ENCODE measurements at places on chromosomes 13 and 19. TPM values are rescaled to one million over a fixed set of nuclear protein-coding genes. Genes with fewer than 3 reads are reported as not detected.
A peak's percentile ranks its signal among the peaks of the same experiment; 100 is the strongest.

DNA sequence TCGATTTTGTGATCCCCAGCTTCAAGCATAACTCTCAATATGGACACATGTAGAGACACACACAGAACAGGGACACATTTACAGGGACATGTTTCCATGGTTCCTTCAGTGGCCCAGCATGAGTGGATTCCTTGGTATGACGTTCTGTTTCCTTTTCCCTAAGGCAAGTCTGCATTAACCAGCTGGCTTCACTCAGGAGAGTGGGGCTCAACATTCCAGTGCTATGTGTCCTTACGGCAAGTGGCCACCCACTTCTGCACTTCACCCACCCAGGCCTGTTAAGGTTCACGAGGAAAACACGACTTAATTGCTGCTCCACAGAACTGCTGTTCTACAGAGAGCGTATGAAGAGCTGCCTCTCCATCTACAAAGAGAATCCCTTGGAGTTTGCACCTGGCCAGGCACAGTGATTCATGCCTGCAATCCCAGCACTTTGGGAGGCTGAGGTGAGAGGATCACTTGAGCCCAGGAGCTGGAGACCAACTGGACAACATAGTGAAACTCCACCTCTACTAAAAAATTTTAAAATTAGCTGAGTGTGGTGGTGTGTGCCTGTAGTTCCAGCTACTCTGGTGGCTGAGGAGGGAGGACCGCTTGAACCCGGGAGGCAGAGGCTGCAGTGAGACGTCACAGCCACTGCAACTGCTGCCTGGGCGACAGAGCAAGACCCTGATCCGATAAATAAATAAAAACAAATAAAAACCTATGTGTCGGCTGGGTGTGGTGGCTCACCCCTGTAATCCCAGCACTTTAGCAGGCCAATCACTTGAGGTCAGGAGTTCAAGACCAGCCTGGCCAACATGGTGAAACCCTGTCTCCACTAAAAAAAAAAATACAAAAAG, 32.5 kb downstream of the BRD4 start:
- DNase-seq, result no peak

TNFRSF19 gene
- total RNA-seq, result 0.31 TPM

- peak; percentile 98 for DNase-seq
Observed at GRCh38 chr13:102596147-102597028, at the start of gene TPP2. Gene TPP2 (plus strand): TSS chr13:102596986. CDS start chr13:102597039, 53 bp downstream.

DNA sequence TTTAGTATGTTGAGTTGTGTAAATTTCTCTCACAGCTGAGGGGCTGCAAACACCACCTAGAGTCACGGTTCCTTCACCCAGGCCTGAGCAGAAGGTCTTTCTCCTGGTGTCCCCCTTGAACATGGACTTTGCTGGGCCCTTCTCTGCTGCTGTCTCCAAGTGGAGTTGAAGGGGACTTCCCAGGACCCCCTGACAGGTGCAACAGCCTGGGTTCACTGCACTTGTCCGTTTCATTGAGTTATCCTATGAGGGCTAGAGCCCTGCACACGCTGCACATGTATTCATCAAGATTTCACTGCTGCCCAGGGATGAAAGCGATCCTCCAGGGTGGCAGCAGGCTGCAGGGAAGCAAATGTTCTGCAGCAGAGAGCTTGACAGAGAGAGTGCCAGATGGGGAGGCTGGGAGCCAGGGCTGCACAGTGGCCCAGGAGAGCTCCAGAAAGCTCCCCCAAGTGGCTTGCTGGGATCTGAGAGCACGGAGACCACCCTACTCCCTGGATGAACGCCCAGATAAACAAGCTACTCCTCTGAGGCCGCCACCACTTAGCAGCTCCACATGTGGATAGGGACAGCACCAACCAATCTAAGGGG, 10.3 kb downstream of the TMEM272 start:
- DNase-seq, result no peak

CD22 gene
- total RNA-seq, result not detected

- no peak for DNase-seq
Observed at GRCh38 chr13:31192306-31192705, 7.5 kb upstream of the B3GLCT start.

ZNF222 gene
- 4.3 TPM for total RNA-seq

- no peak for DNase-seq
Observed at GRCh38 chr19:15759962-15760565, 22.3 kb downstream of the OR10H3 start.

DNA sequence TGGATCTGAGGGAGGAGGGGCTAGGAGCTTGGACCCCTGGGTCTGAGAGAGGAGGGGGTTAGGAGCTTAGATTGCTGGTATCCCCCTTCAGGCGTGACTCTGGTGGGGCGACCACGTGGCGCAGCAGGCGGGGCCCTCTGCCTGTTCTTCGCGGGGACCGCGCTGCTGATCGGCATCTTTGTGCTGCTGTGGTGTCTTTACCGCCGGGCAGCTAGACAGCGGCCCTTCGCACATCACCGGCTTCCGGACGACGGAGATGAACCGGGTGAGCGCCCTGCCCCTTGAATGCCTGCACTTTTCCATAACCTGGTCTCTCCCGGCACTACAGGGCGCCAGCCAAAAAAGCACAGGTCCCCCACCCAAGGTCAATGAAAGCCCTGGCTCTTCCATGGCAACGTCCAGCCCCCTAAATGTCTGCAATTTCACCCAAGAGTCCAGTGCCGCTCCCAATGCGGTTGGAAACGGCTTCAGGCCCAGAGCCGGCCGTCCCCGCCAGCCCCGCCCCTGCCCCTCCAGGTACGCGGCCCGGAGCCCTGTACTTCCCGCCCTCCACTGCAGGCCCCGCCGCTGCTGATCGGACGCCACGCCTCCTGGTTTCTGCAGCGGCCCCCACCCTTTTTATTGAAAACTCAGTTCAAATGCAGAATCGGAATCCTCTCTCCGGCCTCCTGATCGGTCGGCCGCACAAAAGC, 2.8 kb downstream of the GFY start:
- peak; percentile 92 for DNase-seq

GRCh38 chr13:27311518-27312210, 41.0 kb downstream of the RASL11A start:
- no peak for DNase-seq

MAP4K1 gene
- total RNA-seq, result 8.2 TPM

- DNase-seq, result peak; percentile 73
Observed at GRCh38 chr13:98405107-98405571, 171.8 kb downstream of the STK24 start.

DNA sequence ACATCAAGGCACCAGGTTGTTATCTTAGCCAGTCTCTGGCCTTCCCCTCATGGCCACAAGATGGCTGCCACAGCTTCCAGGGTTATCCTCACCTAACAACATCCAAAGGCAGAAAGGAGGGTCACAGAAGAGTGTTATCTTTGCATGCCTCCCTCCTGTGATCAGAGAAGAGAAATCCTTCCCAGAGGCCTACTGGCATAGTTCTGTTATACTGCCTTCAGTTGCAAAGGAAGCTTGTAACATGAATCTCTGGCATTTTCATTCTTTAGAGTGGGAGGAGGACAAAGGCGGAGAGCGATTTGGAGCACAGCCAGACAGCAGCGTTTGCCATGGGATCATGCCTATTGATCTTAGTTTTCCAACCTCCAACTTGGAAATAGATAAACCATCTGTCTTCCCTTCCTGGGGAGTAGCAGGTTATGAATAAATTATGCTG, 135.7 kb downstream of the DNAJC15 start:
- peak; percentile 8 for DNase-seq

DNA sequence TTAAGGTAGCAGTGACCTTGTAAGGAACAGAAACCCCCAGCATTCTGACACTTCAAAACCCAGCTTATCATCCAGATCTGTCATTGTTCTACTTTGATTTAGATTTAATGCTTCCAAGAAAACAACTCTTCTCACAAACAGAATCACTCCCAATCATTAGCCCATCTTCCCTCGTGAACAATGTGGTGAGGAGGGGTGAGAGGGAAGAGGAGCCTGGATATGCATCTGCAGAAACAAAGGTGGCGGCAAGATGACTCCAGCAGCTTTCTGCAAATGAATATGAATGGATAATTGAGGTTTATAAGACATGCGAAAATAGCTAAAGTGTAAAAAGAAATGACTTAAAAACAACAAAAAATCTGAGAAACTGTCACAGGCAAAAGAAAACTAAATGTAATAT, 859.9 kb upstream of the SLC10A2 start:
- peak; percentile 3 for DNase-seq

DNA sequence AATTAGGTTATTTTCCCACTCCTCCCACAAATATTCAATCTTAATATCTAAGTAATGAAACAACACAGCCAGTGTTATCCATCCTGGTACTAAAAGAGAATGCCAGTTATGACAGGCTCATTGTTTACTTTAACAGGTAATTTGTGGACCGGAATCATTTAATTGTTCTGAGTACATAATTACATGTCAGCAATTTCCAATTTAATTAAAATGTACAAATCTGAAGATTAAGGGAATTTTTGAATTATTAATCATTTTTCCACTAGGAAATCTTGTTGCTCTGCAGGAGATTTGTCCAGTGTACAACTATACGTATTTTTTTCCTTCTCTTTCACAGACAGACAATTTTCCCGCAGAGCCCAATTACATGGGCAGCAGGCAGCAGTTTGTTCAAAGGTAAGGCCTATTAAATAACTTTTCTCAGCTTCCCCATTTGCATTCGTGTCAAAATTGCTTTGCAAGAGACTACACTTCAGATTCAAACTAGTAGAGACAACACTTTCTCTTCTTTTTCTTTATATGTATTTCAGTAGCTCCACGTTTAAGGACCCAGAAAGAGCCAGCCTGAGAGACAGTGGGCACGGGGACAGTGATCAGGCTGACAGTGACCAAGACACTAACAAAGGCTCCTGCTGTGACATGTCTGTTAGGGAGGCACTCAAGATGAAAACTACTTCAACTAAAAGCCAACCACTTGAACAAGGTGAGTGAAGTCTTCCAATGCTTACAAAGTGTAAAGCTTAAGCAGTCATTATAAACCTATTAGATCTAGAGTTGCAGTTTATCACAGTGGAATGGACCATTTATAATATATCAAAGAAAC, 34.8 kb downstream of the PCDH17 start:
- DNase-seq, result no peak

- DNase-seq, result no peak
Observed at GRCh38 chr13:110336681-110337080, 29.6 kb downstream of the COL4A2 start.

SCGB2B2 gene
- not detected for total RNA-seq

- DNase-seq, result no peak
Observed at GRCh38 chr13:80117515-80117914, 223.4 kb downstream of the SPRY2 start.

YJEFN3 gene
- total RNA-seq, result 1.2 TPM

DNA sequence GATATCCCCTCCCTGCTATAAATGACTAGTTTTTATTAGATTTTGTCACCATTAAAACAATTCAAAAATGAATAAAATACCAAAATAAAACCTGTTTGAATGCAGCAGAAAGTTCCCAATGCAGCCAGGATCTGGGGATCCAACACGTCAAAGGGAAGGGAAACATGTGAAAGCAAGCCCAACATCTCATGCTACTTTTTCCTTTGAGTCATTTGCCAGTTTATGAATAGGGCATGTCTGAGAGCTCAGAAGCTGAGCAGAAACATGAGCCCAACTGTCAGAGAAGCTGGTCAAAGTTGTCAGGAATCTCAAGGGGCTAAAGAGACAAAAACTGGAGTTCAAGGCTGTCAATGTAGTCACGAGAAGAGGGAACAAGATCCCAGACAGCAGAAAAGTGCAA, 526.4 kb downstream of the KLF5 start:
- no peak for DNase-seq

GRCh38 chr19:54333586-54334298, 5.2 kb downstream of the LILRA4 start:
- no peak for DNase-seq

POLR1G gene
- 35.8 TPM for total RNA-seq

ACTMAP gene
- 3.1 TPM for total RNA-seq

- peak; percentile 85 for DNase-seq
Observed at GRCh38 chr19:10701955-10702525, 801 bp downstream of the QTRT1 start.

DNA sequence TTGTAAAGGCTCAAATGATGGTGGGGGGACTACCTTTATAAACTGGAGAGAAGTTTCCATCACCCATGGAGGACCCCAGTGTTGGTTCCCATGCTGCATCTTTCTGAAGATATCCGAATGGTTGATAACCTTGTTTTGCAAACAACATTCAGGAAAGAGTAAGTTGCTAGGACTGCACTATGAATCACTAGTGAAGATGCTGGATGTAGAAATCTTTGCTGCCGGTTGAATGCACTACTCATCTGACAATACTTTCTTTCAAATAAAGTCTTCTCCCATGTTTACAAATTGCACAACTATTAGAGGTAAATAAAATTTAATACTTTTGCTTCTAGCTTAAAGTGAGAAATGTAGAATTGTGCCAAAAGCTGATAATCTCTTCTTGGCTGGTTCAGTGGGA, 198.4 kb upstream of the SLITRK6 start:
- DNase-seq, result no peak

DNA sequence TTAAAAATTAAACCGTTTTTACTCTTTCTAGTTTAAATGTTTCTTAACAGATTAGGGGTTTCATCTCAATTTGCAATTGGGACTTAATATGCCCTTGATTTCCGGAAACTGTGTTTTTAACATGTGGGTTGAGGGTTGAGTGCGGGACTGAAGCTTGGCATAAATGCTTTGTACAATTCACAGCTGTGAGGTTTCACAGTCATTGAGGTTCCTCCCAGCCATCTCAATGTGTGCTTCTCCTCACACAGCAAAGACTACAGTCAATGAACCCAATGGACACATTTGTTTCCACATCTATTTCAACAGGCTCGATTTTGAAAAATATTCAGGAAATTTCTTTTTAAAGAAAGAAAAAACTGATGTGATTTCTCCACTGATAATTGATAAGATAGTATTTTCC, 328.6 kb downstream of the TBC1D4 start:
- no peak for DNase-seq

DNA sequence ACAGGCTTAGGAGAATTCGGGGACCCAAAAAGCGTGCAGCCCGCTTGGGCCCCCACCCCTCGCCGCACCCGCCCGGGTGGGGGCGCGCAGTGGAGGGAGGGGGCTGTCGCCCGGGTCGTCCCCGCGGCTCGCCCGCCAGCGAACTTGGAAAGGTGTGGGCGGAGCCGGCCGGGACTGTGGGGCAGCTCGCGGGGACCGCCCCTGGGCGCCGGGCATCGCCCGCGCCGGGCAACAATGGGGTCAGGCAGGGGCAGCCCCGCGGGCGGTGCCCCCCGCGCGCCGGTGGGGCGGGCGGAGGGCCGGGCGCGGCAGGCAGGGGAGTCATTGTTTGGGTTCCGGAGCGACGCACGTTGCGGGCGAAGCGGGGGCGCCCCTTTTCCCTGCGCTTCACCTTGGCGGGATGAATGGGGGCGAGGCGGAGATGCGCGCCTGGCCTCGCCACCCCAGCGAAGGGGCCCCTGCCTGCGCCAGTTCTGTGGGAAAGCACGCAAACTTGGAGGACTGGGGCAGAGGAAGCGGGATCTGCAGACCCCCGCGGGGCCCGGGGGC, 647 bp upstream of the KLF12 start:
- DNase-seq, result peak; percentile 76

- peak; percentile 31 for DNase-seq
Observed at GRCh38 chr13:73767191-73767741, 366.9 kb downstream of the KLF12 start.

ERICH6B gene
- total RNA-seq, result not detected

GTF2F2 gene
- total RNA-seq, result 30.6 TPM

VSTM2B gene
- 0.96 TPM for total RNA-seq

DNA sequence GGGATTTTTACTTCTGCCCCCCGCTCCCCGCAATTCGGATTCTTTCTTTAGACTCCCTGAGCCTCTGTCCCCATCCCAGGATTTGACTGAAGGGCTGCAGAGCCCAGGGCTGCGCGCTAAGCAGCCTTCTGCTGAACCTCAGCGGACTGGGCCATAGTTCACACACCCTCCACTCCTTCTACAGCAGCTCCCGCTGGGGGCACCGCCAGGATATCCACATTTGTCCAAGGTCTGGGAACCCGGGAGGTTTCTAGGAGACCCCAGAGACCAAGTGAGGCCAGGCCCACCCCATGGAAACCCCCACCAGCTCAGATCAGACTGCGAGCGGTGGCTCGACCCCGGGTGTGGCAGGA, 463.3 kb downstream of the ITGBL1 start:
- peak; percentile 44 for DNase-seq
